T-cell (primary cell): ENCODE measurements at places on chromosomes 4 and X. TPM values are rescaled to one million over a fixed set of nuclear protein-coding genes. Genes with fewer than 3 reads are reported as not detected.

GRCh38 chr4:102439812-102440211, 61.3 kb upstream of the NFKB1 start:
- DNase-seq: no peak

GRCh38 chr4:177718514-177718913, 276.3 kb upstream of the AGA start:
- DNase-seq: no peak

GRCh38 chr4:170691168-170691567, 601.4 kb upstream of the AADAT start:
- DNase-seq: no peak

DNA sequence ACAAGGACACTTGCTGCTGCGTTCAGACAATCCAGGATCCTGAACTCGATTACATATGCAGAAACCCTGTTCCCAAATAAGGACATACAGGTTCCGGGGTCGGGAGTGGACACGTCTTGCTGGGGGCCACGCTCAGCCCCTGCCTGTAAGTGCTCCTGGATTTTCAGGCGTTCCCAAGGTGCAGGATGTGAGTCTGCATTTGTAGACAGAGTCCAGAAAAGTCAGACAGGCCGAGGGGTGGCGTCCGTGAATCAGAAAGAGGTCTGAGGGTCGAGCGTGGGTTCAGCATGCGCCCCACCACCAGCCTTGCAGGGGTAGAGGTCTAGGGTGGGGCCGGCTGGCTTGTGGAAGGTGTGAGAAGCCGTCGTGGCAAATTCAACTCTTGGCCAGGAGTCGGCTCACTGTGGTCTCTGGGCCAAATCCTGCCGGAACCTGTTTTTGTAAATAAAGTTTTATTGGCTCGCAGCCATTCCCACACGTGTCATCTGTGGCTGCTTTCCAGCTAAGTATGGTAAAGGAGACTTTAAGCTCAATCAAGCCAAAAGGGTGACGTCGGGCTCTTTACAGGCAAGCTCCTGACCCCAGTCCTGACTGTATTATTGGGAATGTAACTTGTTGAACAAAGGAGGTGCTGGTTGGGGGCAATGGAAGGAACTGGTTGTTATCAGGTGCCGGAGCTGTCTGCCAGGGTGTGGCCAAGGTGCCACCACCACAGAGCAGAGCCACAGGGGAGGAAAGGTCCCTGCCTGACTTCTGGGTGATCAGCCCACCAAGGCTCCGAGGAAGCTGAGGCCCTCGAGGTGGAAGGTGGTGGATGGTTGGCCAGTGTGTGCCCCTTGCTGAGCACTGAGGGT, 7.4 kb downstream of the DOK7 start:
- no peak for DNase-seq

DNA sequence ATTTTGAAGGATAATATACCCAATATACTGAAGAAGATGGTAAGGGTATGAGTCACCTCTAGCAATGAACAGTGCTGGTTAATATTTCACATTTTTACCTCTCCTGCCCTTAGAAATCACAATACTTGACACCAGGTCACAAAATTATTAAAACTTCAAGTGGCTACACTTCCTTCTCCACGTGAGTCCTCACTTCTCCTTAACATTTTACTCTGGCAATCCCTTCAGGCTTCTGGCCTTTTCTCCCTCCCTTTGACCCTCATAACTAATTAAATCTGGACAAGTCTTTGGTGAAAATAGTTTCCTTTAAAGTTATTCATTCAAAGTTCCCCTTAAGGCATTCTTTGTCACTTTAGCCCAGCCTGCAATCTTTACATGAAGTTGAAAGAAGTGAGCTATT, 190.4 kb downstream of the UNC5C start:
- no peak for DNase-seq

DNA sequence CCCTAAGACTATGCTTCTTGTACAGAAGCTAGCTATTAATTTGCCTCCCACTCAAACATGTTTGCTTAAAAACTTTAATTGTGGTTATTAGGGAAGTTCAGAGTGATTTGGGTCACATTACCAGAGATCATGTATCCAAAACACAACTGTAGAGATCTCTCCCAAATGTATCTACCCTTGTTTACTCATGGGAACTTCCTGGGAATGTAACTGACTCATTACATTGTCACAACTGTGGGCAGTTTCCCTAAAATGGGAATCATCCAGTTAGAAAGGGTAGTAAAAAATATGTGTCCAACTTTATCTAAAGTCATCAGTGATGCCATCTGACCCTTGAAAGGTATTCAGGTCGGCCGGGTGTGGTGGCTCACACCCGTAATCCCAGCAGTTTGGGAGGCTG, 40.3 kb upstream of the GLRA3 start:
- DNase-seq: no peak

The POLR2B gene
- 79.4 TPM for total RNA-seq

The AFM gene
- not detected for total RNA-seq

- no peak for DNase-seq
These were observed 281.0 kb downstream of the BMPR1B start for GRCh38 chr4:95038791-95039190.

- no peak for DNase-seq
These were observed 178.5 kb downstream of the NHS start for GRCh38 chrX:17553469-17553868.

The AADAT gene
- not detected for total RNA-seq

DNA sequence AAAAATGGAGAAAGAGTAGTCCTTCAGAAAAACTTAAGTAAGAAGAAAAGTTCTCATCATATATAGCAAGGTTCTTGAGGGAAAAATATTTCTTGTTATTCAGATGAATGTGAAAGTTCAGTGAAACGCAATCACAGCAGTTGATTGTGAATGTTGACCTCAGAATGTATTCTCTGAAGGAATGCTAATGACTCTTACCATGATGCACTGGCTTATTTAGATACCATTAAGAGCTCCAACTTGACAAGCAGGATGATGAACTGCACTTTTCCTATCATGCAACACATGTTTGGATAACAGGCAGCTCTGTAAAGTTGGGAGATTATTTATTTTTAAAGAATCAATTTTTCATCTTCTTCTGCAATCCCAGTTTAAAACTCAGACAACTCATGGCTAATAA, 115.5 kb upstream of the MYOZ2 start:
- no peak for DNase-seq
